ENCODE measurements at places on chromosomes 5 and 9. TPM values are rescaled to one million over a fixed set of nuclear protein-coding genes. Genes with fewer than 3 reads are reported as not detected.

Gene EMB
- 5.5 TPM for total RNA-seq

Gene SPINK4
- not detected for total RNA-seq

Gene CDH18
- total RNA-seq: not detected

Gene NOL8
- total RNA-seq: 29.5 TPM

Gene TMEM171
- total RNA-seq: 6.3 TPM

Gene ATP10B
- total RNA-seq: not detected

Gene EPB41L4A
- total RNA-seq: 2.8 TPM

Gene LRRC19
- total RNA-seq: not detected

Gene ADRA1B
- 16.4 TPM for total RNA-seq

Gene SARDH
- not detected for total RNA-seq

Gene INSL4
- 16.7 TPM for total RNA-seq

Gene TDRD7
- total RNA-seq: 11.9 TPM

Gene QRFP
- total RNA-seq: not detected

Gene TXNDC15
- 59.7 TPM for total RNA-seq

Gene FOXD1
- total RNA-seq: 19.3 TPM

Measured in A549 treated with GW870086 at 1 μM for 4 hours (cell line).